Stimulated activated CD8-positive, alpha-beta memory T cell treated with anti-CD3 and anti-CD28 coated beads, Interleukin-7, amount 100 ng/mL, for 4 hours (primary cell): ENCODE measurements at places on chromosomes 2 and 18.

GRCh38 chr18:46624127-46624526, 32.9 kb downstream of the LOXHD1 start:
- no peak for DNase-seq

DNA sequence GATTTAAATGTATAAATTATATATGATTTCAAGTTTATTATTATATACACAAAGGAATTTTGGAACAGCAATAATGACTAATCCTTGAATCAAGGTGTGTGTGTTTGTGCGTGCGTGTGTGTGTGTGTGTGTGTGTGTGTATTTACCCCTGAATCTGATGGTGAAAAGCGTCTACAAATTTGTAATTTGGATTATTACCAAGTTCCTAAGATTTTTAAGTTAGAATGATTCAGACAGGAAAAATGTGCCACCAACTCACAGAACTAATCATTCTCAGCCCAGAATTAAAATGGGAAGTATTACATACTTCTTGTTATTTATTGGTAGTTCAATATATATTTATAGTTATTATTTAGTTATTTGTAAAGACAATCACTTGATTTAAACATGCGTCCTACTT, 12.3 kb downstream of the CALCRL start:
- DNase-seq = no peak

DNA sequence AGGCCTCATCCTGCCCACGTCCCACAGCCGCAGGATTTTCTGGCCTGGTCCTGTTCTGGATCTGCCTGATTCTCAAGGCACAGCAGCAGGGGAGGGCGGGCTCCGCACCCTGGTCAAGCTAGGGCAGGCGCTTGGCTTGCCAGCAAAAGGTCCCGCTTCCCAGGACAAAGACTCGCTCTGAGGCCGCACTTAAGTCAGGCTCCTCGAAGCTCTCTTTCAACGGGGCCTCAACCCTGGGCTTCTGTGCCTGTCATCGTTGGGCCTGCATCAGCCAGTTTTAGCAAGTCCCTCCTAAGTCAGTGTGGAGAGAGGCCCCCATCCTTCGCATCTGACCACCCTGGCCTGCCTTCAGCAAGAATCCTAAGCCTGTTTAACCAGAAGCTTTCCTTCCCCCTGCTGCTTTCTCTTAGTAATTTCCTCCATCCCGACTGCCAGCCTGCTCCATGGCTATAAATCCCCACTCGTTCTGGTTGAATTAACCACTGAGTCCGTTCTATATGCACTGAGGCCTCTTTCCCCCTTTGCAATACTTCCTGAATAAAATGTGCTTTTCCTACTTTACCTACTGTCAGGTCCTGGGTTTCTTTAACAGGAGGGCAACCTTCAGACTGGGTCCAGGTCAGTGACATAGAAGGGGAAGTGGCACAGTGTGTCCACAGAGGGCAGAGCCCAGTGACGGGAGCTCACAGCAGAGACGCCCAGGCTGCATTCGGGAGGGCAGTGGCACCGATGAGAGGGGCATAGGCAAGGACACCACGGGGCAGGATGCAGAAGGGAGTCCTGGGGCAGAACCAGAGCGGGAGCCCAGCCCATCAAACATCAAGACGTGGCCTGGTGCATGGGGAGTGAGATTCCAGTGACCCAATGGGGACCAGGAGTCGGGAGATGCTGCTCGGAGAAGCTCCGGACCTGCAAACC, 62.7 kb downstream of the SP110 start:
- DNase-seq = no peak

GRCh38 chr18:44828080-44828479, 147.4 kb downstream of the SETBP1 start:
- no peak for DNase-seq

GRCh38 chr2:43055086-43055912, 171.1 kb downstream of the ZFP36L2 start:
- no peak for DNase-seq

GRCh38 chr2:181891966-181892798, 652 bp downstream of the ITPRID2 start:
- DNase-seq = peak; percentile 49
